HuH-7 (cell line): ENCODE measurements at places on chromosomes 3 and 15.

- DNase-seq: no peak
These were observed 23.9 kb upstream of the HRH1 start for GRCh38 chr3:11130385-11130784.

GRCh38 chr3:127113571-127113891, 79.4 kb upstream of the PRR23E start:
- no peak for DNase-seq

DNA sequence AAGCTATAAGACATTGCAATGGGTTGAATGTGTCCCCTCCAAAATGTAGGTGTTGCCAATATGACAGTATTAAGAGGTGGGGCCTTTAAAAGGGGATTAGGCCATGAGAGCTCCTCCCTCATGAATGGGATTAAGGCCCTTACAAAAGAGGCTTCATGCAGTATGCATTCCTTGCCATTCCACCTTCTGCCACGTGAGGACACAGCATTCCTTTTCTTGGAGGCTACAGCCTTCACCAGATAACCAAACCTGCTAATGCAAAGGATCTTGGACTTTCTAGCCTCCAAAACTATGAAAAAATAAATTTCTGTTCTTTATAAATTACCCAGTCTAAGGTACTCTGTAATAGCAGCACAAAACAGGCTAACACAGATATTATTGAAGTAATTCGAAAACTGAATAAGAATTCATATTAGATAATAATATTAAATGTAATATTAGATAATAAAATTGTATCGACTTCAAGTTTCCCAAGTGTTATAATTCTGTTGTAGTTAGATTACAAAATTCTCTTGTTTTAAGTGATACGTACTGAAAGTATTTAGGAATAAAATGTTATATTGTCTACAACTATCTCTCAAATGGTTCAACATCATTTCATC, 29.4 kb upstream of the ATP8B4 start:
- no peak for DNase-seq

DNA sequence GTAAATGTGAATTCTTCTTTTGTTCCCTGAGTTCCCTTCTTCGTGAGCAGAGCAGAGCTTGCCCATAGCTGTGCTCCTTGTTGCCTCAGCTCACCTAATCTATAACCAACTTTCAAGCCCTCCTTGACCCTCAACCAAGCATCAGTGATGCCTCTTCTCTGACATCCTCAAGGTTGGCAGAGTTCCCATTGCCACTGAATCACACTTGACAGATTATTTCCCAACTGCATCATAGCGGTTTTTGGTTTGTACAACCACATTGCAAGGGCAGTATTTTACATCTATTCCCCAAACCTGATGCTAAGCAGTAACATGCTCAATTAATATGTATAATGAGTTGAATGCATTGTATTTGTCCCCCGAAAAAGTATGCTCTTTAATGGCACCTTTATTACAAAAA, 133.0 kb upstream of the SNTN start:
- DNase-seq: no peak
